ENCODE measurements at places on chromosomes 2 and 18. TPM values are rescaled to one million over a fixed set of nuclear protein-coding genes. Genes with fewer than 3 reads are reported as not detected.

- DNase-seq, result no peak
These were observed 164.1 kb upstream of the GATA6 start for GRCh38 chr18:22005191-22005841.

GRCh38 chr2:53964987-53965687 is 5.7 kb downstream of the PSME4 start:
- DNase-seq, result no peak

- DNase-seq, result no peak
These were observed 69.6 kb downstream of the ICOS start for GRCh38 chr2:204005940-204006721.

DNA sequence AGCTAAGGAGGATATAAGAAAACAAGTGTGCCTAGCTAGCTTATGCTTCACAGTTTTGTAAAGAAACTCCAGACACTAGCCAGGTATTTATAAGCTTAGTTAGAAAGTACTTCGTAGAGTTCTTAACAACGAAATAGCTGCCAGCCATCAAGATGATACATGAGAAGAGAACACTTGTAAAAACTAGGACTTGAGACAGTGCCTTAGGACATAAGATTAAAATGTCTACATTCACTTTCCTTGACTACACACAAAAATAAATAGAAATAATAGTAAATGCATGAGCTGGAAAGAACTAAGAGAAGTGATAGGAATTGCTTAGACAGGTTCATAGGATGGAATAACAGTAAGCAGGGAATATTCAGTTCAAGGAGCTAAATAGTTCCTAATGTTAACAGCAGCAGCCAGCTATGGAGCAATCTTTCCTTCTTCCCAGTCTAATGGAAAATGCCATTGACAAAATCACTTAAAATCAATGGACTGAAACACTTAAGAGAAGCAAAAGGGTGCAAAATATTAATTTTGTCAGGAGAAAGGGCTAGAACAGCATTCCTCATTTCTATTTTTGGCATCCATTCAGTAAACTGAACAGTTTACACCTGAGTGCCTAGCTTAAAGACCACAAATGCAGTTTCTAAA is 186.6 kb downstream of the PDE11A start:
- DNase-seq, result no peak

DNA sequence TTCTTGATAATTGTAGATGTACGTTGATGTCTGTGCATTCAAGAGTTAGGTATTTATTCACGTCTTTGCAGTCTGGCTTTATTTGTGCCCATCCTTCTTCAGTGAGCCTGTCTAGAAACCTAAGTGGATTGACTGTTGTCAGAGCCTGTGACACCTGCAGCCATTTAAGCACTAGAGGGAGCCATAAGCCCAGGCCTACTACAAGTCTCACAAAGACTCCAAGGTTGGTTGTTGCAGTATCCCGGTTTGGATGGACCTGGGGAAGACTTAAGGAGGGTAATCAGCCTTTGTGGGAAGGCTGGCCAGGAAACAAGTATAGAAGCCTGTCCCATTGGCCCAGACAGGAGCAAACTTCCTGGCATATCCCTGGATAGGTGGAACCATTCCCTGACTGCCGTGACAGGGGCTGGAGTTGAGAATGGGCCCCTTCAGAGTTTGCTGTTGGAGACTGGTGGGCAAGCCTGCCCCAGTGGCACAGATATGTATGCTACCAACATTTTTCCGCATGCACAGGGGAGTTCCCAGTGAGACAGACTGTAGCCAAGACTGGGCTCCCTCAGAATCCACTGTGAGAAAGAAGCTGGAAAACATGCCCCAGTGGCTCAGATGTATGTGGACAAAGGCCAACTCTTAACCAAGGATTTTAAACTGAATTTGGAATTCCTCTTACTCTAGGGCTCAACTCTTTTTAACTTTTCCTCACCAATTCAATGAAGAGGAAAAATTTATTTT is 9.3 kb upstream of the LRRC30 start:
- no peak for DNase-seq

DNA sequence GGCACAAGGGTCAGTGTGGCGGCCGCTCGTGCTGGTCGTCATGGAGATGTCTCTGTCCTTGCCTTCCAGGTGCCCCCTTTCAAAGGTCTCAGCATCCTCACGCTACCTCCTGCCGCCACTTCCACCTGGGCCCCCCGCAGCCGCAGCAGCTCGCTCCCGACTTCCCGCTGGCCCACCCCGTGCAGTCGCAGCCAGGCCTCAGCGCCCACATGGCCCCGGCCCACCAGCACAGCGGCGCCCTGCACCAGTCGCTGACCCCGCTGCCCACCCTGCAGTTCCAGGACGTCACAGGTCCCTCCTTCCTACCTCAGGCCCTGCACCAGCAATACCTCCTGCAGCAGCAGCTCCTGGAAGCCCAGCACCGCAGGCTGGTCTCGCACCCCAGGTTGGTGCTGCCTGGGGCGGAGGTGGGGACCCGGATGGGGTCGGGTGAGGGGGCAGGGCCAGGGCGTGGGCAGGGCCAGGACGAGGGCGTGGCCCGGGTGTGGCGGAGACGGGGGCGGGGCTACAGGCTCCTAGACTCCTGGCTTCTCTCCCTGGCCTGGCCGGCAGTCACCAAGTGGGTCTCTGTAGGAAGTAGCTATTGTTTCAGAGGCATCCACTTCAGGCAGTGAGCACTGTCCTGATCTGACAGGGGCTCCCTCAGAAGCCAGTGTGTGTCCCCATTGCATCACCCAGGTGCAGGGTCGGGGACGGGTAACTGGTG is 223.7 kb downstream of the LOXHD1 start:
- no peak for DNase-seq

DNA sequence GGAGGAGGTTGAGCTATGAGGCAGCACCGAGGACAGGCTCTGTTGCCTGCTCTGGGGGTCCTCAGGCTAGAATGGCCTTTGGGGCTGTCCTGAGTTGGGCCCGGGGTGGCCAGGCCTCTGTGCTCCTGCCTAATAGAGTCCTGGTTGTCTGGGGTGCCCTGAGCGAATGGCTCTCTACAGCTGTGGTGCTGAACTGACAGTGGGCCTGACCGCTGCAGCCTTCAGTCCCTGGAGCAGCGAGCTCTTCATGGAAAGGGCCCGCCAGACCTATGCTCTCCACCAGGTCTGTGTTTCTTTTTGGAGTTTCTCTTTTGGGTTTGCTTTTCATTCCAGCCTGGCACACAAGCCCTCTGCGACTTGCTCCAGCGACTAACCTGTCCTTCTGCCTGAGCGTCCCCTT is 679.0 kb upstream of the RAB6C start:
- DNase-seq, result no peak

DNA sequence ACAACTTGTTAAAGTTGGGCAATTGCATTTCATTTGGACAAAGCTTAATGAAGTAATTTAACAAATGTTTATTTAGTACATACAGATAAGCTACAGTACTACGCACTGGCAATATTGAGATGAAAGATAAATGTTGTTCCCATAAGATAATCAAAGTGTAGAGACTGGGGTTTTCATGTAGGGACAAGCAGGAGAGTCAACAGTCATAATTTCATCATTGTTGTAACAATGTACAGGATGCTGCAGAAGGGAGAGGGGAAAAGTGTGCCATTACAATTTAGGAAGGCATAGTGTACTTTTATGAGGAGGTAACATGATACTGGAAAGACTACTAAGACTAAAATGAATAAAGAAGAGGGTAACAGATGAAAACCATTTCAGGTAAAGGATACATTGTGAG is 441.6 kb downstream of the ERBB4 start:
- no peak for DNase-seq

DNA sequence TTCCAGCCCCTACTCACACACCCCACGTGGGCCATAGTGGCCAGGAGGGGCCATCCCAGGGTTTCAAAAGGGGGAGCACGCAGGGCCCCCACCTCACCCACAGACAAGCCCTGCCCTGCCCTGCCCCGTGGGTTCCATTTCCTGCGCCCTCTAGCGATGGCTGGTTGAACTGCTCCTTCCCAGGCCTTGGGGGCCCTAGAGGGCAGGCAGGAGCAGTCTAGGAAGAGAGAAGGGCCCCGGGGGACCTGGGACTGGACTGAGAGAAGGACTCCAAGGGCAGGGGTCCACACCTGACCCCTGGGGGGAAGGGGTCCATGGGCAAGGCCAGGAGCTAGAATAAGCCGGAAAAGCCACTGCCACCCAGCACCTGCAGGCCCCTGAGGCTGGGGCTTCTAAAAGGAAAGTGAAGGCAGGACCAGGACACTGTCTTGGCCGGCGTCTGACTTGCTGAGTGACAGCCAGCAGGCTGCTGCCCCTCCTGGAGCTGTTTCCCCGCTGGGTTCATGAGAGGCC is 10.1 kb downstream of the CYP26B1 start:
- DNase-seq, result peak; percentile 59

DNA sequence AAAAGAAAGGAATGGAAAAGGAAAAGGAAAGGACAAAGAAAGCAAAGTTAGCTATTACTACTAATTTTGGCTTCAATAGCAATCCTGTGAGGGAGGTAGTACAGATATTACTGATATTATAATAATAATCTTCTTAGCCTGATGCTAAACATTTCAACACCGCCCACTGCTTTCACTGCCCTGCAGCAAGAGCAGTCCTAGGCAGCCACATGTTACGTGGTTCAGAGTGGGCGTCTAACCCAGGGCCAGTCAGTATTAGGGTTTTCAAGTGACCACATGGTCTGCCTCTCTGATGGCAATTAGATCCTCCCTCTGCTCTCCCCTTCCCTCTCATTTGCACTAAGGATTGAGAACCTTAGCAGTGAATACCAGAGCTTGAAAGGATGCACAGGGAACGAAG is 83.7 kb upstream of the ZNF397 start:
- no peak for DNase-seq

DNA sequence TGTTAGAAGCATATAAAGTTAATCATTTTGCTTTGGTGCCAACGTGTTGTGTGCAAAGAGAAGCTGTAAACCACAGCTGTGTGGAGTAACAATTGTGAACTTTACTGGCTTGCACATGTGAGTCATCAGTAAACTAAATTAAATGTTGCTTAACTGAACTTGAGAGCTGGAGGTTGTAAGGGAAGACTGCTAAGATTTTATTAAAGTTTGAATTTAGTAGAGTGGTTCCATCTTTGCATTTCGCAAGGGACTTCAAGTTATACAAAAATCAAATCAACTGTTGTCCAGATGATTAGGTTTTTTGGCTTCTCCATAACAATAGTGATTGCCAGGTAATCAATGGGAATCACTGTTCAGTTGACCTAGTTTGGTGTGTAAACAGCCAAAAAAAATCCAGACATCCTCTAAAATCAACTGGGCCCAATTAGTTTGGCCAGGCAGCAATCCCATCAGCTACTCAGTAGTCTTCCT is 247.4 kb downstream of the MYO3B start:
- DNase-seq, result no peak

- DNase-seq, result no peak
These were observed 980 bp upstream of the PDE6D start for GRCh38 chr2:231781798-231782726.

DNA sequence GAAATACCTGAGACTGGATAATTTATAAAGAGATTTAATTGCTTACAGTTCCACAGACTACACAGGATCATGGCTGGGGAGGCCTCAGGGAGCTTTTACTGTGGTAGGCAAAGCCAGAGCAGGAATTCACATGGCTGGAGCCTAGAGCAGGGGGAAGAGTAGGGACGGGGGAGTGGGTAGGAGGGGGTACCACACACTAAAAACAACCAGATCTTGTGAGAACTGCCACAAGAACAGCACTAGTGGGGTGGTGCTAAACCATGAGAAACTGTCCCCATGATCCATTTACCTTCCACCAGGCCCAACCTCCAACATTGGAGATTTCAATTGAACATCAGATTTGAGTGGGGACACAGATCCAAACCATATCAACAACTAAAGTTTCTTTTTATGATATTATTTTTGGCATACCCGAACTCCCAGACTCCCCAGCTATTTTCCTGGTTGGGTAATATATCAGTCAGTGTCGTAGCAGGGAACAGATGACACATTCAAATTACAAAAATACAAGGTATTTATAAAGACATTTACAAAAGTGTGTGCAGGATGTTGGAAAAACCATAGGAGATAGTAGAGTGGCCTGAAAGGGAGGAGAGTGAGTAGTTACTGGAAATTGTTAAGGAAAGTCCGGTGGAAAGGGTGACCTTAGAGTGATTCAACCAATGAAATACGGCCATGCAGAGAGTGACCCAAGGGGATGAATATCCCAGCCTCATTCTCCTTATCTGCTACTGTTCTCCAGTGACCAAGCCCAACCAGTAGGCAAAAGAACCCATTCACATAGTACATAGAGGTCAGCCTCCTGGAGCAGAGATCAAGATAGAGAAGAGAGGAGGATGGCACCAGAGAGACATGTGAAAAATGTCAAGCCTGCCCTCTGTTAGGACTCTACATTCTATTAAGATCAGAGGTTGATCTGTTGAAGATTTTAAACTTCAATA is 8.8 kb downstream of the RPL37A start:
- DNase-seq, result no peak

The PAX8 gene
- total RNA-seq, result 0.64 TPM

The TPRKB gene
- 24.3 TPM for total RNA-seq

The PRPF40A gene
- total RNA-seq, result 115 TPM

The PEX13 gene
- total RNA-seq, result 21.0 TPM

The EPB41L5 gene
- 14.0 TPM for total RNA-seq

The LRATD1 gene
- not detected for total RNA-seq

The SRD5A2 gene
- total RNA-seq, result not detected

The ADD2 gene
- 22.3 TPM for total RNA-seq

All from B cell (primary cell).